Activated naive CD4-positive, alpha-beta T cell (primary cell): ENCODE measurements at places on chromosomes 1 and 21.

GRCh38 chr1:101460739-101461138 lies 223.9 kb downstream of the S1PR1 start:
- no peak for DNase-seq

DNA sequence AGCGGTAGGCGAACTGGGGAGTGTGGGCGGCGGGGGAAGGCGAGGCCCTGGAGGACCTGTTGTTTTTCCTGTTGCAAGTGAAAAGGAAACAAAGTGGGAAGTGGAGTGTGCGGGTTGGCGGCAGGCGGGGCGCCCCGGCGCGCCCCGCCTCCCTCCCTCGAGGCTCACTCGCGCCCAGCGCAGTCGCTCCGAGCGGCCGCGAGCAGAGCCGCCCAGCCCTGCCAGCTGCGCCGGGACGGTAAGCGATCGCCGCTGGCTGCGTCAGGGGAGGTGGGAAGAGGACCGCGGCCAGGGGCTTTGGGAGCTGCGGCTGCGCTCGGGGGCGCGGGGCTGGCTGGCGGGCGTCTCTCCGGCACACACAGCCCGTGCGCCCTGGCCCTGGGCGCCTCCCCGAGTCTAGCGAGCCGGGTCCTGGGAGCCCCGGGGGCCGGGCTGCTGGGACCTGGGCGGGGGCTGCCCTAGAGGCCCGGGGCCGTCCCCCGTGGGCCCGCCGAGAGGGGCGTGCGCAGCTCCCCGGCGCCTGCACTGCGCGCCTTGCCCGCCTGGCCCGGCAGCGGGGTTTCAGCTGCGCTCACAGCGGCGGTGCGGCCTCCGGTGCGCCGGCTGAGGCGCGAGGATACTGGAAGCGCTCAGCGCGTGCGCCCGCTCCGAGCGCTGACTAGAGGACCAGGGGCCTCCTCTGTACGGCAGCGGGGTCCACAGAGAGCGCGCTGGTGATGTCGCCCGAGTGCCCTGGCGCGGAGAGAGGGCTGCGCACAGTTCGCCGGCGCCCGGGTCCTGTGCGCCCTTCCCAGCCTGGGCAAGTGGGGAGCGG lies at the start of gene PIK3CD:
TSS of gene PIK3CD (plus strand) at position 167 of the 814 bp plus-strand sequence. CDS start 58,725 bp downstream, outside the sequence.
- DNase-seq: peak; percentile 28

DNA sequence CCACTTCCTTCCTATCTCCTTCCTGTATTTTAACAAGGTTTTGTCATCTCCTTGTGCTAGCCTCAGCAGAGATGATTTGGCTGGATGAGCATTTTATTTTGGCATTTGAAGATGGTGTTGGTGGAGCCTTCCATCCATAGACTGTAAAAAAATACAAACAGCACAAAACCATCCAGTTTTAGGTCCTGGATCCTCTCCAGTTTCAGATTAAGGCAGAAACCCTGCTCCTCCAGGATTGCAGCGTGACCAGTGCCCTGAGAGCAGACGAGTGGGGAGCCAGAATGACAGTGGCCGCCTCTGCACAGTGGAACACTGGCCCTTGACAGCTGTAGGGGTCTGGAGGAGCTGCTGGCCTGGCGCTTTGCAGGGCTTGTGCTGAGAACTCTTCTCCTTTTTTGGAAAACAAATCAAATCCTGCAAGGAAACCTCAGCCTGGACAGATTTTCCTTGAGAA lies 72.2 kb upstream of the GADD45A start:
- DNase-seq: no peak

DNA sequence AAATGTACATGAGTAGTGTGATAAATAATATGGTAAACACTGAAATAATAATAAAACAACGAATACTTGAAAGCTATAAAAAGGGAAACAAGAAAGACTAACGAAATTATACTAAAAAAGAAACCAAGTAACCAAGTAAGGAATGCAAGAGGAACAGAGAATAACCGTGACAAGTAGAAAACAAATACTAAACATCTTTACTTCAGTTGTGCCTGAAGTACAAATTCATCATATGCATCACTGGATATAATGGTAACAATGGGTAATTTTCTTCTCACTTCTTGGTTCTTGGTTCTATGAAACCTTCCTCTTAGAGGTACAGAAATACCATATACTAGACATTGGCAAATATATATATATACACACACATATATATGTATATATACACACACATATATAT lies 1093.6 kb upstream of the B3GALT2 start:
- no peak for DNase-seq

GRCh38 chr1:173482683-173483082 lies 5.5 kb downstream of the PRDX6 start:
- no peak for DNase-seq

DNA sequence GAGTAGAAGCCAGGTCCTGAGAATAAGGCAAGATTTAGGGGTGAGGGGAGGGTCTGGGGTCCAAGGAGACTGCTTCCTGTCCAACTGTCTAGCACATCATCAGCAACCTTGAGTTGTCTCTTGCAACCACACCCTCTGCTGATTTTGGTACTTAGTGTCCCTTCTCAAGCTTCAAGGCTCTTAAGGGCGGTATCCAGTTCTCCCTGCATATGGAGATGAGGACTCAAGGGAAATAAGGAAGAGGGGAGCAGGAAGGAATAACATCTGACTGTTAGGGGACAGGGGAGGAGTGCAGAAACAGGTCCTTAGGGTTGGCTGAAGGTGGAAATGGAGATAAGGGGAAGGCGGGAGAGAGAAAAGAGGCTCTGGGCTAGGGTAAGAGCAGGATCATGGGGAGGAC lies 12.3 kb downstream of the MYOG start:
- DNase-seq: no peak

GRCh38 chr1:43651902-43652301 lies 2.0 kb downstream of the KDM4A start:
- no peak for DNase-seq

DNA sequence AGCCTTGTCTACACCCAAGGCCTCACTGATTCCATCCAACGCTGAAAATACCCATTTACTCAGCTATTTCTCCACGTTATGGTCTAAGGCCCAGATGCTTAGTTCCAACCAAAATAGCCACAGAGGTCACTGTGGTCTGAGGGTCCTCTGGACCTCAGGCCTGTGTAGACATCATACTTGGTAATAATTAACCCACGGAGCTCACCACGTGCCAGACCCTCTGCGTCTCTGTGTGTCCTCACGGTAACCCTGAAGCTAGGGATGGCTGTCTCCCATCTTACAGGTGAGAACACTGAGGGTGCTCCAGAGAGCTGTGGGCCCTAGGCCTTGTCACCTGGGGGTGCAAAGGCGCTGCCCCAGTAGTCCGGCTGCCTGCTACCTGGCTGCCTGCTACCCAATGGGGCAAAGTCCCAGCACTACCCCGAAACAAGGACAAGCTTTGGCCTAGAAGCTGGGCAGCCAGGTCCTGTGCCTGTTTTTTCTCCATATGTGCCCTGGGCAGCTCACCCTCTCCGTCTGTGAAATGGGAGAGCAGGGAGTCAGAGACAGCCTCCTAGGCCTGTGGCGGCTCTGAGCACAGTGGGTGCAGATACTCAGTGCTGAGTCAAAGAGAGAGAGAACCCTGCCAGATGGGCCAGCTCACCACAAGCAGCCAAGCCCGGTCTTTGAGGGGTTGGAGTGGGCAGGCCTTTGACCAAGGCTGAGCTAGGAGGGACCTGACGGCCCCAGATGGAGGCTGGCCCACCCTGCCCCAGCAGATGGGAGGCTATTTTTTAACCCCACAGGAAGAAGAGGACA lies 17.0 kb upstream of the RUNX3 start:
- DNase-seq: no peak
